Karpas-422 (cell line): ENCODE measurements at places on chromosomes 1 and 21.
A peak's percentile ranks its signal among the peaks of the same experiment; 100 is the strongest.

DNA sequence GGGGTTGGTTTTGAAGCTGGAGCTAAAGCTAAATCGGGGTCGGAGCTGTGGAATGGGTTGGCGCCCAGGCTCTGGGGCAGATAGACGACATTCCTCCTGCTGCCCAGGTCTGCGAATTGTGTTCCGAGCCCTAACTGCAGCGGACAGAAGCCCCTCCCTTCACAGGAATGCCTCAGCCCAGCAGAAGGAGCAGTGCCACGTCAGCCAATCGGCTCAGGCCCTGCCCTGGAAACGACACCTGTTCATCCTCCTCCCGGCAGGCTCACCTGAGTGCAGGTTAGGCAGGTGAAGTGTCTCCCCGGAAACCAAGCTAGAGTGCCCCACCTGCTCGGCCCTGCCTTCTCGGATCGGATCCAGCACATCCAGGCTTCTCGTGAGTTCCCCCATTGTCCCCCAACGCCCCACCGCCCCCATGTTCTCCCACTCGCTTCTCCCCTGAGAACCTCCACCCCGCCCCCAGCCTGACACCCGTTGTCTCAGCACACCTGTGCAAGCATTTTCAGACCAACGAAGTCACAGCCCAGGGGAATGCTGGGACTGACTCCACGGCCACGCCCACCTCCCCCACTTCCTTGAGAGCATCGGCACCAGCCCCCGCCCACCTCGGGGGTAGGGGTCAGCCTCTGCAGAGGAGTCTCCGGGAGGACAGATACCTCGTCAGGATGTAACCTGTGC, 775 bp downstream of the TMEM125 start:
- no peaks in the 10 kb centered on the region for H3K36me3 ChIP-seq
- no peaks in the 10 kb centered on the region for H3K4me1 ChIP-seq
- H3K27ac ChIP-seq: no peak overlapping the region
- H3K4me3 ChIP-seq: no peak overlapping the region

DNA sequence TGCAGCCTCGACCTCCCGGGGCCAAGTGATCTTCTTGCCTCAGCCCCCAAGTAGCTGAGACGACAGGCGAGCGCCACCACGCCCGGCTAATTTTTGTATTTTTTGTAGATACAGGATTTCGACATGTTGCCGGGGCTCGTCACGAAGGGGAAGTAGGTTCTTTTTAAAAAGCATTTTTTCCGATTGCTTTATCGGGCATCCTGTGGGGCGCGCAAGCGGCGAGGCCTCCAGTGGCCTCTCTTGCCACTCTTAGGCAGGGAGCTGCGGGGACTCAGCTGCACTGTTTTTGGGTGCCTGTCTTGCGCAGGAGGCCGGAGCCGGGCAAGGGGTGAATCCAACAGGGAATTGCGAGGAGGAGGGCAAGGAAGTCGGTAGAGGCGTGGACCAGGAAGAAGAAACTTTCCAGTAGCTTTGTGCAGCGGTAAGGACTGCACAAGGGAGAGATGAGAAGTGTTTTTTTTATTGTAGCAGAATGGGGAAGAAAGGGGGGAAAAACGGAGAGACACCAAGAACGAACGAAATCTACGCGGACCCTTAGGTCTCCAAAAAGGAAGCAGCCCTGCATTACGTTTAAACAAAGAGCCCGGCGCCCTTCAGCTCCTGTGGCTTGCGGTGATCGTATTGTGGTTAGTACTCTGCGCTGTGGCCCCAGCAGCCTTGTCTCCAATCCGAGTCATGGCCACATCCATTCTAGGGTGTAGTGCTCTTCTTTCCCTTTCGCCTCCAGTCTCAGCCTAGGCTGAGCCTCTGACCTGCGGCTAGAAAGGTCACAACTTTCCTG, 164.8 kb downstream of the PPIAL4G start:
- DNase-seq: no peak
- H3K4me1 ChIP-seq: no peaks in the 10 kb centered on the region
- H3K4me3 ChIP-seq: no peak overlapping the region
- H3K36me3 ChIP-seq: no peaks in the 10 kb centered on the region
- no peak overlapping the region for H3K27ac ChIP-seq

DNA sequence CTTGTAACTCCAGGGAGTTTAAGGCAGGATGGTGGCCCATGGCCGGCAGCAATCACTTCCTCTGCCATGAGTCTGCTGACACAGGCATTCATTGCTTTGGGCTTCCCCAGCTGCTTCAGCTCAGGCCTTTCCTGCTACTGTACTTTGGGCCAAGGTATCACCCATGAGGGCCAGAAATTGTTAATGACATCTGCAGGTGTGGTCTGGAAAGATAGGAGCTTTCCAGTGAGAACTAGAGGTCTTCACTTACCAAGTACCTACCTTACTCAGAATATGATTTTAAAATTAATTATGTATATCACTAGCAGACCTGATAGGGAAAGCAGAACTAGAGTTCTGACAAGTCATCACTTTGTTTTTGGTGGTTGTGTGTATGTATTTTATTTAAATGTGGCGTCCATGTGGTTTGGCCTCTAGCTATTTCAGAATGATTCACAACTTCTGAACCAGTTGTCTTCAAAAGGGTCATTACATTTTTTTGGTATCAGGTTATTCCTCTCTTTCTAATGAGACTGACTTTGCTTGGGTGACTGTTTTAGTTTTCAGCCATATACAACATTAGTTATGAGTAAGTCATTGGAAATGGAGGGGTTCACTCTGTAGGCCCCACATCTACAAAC, 2.7 kb downstream of the RGL1 start:
- no peak for DNase-seq
- H3K4me1 ChIP-seq: no peaks in the 10 kb centered on the region
- no peaks in the 10 kb centered on the region for H3K27me3 ChIP-seq
- H3K4me3 ChIP-seq: no peak overlapping the region

- H3K4me3 ChIP-seq: peak overlapping the region; percentile 75
- H3K4me1 ChIP-seq: peaks cover 21% of the 10 kb centered on the region
- no peaks in the 10 kb centered on the region for H3K27me3 ChIP-seq
- H3K36me3 ChIP-seq: peaks cover 33% of the 10 kb centered on the region
Observed at GRCh38 chr1:113905435-113905861, 322 bp downstream of the DCLRE1B start.

DNA sequence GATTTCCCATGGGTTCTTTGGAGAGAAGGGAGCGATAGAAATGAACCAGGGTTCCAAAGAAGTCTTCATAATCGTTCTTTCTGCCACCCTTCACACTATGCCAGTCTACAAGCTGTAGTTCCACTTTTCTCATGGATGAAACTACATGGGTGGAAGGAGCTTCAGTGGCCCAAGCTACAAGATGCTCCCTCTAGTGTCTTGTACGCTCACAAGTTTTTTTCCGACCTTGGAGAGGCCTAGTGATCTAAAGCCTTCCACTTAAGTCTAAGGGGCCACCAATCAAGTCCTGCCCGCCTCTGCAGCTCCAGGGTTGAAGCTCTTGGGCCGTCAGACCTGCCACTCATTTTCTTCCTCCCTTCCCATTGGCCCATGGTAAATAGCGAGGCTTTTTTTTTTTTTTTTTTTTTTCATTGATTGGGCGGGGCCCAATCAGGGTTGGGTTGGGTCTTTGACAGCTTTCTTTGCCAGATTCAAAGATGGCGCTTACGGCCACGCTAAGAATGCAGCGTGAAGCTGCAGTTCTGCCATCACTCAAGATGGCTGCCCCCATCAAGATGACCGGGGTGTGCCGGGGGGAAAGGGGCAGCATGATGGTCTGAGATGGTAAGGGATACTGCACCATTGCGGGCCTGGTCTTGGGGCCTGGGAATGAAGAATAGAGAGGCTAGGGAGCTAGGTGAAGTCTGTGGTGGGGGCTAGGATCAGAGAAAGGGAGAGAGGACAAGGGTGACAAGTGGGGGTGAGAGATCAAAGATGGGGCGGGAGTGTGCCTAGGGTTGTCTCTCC, at the start of gene TOMM40L:
TSS of gene TOMM40L (plus strand) at position 527 of the 786 bp plus-strand sequence. CDS start 430 bp downstream, outside the sequence.
- peak within 1 kb of the TSS; percentile 43 for H3K27ac ChIP-seq
- peak within 1 kb of the TSS; percentile 79 for H3K4me3 ChIP-seq
- H3K36me3 ChIP-seq: peaks cover 12% of the 10 kb centered on the region; the same call in 1 of the 2 replicates
- peak; percentile 100 for DNase-seq

DNA sequence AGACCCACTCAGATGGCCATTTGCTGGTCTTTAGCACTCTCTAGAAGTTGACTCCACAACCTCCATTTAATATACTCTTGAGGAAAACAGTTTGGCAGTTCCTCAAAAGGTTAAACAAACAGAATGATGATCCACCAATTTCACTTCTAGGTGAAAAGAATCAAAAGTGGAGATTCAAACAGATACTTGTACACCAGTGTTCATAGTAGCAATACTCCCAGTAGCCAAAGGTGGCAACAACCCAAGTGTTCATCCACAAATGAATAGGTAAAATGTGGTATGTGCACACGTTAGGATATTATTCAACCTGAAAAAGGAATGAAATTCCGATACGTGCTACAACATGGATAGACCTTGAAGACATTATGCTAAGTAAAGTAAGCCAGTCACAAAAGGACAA, 6.3 kb downstream of the PRCC start:
- no peak overlapping the region for H3K4me3 ChIP-seq
- no peak for DNase-seq
- H3K36me3 ChIP-seq: peaks cover 21% of the 10 kb centered on the region; the same call in 1 of the 2 replicates
- peaks cover 20% of the 10 kb centered on the region for H3K4me1 ChIP-seq
- no peak overlapping the region for H3K27ac ChIP-seq
- H3K27me3 ChIP-seq: no peaks in the 10 kb centered on the region

DNA sequence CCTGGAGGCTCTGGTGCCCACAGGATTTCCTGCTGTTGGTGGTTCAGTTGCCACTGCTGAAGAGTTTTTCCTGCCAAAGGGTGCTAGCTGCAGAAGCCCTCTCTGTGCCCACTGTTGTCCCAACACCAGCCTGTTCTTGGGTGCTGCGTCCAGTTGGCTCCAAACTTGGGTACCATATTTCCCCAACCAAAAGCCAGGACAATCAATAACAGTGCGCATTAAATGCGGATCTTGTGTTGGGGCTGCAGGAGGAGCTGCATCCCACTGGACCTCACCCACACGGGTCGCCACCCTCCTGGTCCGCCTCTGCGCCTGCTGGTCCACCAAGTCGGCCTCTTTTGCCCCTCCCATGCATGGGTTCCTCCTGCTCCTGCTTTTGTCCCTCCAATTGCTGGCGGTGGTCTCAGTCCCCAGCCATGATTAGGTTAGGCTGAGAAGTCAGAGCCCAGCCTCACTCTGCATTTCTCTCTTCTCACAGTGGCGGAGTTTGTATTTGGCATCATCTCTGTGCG, 9.8 kb downstream of the ABCG1 start:
- peaks cover 14% of the 10 kb centered on the region for H3K4me1 ChIP-seq
- DNase-seq: no peak
- H3K36me3 ChIP-seq: no peaks in the 10 kb centered on the region
- no peak overlapping the region for H3K4me3 ChIP-seq

DNA sequence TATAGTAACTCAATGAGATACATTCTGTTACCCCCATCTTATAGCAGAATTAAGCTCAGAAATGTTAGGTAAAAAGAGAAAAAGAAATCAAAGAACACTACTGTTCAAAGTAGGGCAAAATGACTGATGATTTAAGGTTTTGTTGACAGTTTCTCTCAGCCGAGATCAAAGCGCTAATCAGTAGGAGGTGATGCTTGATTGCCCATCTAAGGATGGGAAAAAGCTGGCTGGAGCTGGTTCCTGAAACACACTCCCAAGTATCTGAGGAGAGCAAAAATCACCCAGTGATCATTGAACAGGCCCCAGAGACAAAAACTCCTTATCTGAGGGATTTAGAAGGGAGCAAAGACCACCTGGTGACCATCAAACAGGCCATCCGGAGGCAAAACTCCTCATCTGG, 64.5 kb upstream of the CSF1 start:
- H3K36me3 ChIP-seq: no peaks in the 10 kb centered on the region
- 0 out of 2 replicates have a peak, but pooled peaks cover 4% of the 10 kb centered on the region for H3K27me3 ChIP-seq
- no peak overlapping the region for H3K4me3 ChIP-seq
- H3K27ac ChIP-seq: no peak overlapping the region

DNA sequence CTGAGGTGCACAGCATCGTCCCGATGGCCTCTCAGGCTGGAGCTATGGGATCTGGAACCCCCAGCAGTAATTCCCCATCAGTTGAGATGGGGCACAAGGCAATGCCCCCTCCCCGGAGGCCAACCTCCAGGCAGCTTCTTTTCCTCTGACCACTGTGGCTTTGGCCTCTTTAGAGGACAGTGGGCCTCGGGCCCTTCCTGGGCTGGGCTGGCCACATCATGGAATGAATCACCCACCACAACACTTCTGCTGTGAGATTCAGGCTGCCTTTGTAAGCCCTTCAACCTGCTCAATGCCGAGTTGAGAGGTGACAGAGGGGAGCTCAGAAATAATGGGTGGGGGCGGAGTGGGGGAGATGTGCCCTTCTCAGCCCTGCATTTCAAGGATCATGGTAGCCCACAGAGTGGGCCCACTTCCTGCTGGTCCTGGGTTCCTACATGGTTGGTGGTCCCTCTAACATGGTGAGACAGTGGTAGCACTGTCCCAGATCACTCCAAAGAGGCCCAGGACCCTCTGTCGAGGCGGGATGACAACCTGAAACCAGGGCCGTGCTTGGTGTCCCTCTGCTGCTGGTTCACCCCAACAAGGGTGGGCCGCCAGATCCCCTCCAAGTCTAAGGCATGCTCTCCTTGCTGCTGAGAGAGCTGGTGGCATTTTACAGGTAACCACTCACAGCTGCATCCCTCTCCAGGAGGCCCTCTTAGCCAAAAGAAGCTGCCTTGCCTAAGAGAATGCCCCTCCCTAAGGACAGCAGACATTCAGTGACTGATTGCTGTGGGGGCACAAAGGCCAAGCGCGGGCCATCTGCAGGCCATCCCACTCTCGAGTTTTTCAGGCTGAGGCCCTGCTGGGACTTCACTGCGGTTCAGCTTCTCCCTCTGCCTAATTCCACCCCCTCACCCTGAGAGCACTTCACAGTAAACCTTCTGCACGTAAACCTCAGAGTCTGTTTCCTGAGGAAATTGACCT, 29.7 kb upstream of the EVA1B start:
- DNase-seq: no peak
- H3K4me1 ChIP-seq: no peaks in the 10 kb centered on the region
- no peaks in the 10 kb centered on the region for H3K36me3 ChIP-seq
- no peaks in the 10 kb centered on the region for H3K27me3 ChIP-seq
- no peak overlapping the region for H3K4me3 ChIP-seq
- no peak overlapping the region for H3K27ac ChIP-seq

DNA sequence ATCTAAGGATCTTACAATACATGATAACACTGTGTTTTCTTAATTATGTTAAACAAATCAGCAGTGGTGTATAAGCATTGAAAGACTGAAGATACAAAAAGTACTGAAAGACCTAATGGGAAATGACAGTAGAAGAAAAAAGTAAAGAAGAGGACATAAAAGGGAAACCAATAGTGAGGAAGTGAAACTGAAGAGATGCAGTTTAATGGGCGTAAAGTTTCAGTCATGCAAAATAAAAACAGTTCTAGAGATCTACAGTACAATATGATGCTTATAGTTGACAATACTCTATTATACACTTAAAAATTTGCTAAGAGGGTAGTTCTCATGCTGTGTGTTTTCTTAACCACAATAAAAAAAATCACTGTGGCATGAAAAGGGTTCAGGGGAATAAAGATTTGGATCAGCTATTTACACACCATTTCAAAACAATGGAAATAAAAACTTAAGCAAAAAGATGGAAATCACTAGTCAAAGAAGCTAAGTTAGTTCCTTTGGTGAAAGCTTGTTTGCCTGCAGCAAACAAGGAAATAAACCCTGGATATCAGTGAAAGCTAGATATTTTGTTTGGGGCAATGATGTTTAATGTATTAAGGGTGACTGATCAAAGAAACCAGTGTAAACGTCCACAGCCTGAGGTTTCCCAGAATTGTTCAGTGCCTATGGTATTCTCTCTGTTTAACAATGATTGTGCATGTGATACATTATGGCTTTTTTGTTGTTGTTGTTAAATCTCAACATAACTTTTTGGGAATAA, 1160.8 kb upstream of the ADGRL2 start:
- no peak overlapping the region for H3K27ac ChIP-seq
- no peak overlapping the region for H3K4me3 ChIP-seq
- DNase-seq: no peak
- H3K27me3 ChIP-seq: no peaks in the 10 kb centered on the region

- H3K4me3 ChIP-seq: no peak overlapping the region
- no peaks in the 10 kb centered on the region for H3K27me3 ChIP-seq
- no peaks in the 10 kb centered on the region for H3K4me1 ChIP-seq
- DNase-seq: no peak
- no peaks in the 10 kb centered on the region for H3K36me3 ChIP-seq
Observed at GRCh38 chr1:178948676-178949075, 77.0 kb upstream of the FAM20B start.
